NCI-H1694 treated with DMSO at 0.1 percent for 48 hours (cell line): ENCODE measurements at places on chromosomes 11 and 22.

DNA sequence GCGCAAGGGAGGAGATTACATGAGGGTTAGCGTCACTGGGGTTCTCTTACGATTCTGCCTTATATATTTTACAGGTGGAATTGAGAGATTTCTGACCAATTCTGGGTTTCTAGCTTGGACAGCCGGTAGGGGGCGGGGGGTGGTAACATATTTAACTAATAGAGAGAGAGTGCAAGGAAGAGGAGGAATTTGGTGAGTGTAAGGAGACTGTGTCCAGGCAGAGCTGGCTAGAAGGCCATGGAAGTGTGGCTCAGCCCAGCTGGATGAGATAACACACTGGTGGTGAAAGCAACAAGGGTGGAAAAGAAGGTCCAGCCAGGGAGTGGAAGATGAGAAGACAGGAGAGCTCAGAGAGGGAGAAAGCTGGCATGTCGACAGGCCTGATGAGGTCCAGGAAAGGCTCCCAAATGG lies 56.5 kb downstream of the ST3GAL4 start:
- DNase-seq = no peak

DNA sequence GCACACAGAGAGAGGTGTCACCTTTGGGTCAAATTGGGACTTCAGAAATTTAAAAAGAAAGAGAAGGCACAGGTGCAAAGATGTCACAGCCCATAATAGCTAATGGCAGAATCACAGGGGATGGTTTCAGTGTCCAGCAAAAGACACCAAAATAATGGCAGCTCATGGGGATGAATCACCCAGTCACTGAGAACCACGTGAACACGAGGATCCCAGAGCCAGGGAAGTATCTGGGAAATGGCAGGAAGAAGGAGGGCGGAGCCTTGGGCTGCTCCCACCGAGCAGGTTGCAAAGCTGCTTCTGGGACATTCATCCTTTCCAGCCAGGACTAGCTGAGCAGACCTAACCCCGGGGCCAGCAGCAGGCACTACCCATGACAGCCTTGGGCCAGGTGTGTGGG lies 45.6 kb downstream of the TRMU start:
- DNase-seq = no peak

DNA sequence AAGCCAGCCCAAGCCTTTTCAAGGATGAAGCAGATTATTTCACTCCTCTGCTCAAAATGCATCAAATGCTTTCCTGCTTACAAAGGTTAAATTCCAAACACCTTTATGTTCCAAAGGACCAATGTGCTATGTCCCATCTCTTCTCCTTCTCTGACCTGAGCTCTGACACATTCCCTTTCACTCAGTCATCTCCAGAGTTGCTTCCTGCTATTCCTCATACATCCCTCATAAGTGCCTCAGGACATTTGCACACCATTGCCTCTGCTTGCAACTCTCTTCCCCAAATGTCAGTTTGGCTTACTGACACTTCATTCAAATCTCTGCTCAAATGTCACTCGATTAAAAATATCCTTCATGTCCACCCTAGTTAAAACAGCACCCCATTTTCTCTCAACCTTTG lies 53.3 kb upstream of the BMAL1 start:
- no peak for DNase-seq

- no peak for DNase-seq
Measured at GRCh38 chr22:47571616-47572015, 809.2 kb downstream of the TBC1D22A start.

DNA sequence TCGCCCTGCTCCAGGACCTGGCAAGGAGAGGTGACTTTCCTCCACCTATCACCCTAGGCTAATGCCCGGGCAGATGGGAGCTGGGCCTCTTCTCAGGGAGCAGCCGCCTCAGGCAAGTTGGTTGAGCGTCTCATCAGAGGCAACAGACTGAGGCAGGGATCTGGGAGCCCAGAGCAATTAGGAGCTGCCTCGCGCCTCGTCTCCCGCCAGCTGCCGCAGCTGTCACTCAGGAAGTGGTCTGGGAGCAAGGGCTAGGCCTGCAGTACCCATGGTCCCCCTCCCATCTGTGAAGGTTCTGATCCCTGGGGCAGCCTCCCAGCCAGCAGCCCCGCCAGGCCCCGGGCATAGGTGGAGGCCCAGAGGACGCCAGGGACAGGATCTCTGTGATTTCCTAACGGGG lies 4.6 kb upstream of the CABP7 start:
- peak; percentile 70 for DNase-seq

DNA sequence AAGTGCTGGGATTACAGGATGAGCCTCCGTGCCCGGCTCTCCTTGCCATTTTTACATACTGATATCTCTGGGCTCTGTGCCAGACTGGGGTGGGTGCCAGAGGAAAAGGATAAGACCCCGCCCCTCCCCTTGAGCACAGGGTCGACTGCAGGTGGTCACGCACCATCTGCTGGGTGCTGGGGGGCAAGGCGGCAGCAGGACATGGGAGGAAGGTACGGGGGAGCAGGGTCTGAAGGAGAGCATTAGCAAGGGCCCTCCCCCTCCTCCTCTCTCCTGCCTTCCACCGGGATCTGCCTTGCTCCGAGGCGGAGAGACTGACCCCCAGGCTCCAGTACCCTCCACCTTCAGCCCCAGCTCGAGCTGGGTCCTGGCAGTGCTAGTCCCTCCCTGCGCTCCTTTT lies 9.7 kb upstream of the PGA3 start:
- DNase-seq = no peak

DNA sequence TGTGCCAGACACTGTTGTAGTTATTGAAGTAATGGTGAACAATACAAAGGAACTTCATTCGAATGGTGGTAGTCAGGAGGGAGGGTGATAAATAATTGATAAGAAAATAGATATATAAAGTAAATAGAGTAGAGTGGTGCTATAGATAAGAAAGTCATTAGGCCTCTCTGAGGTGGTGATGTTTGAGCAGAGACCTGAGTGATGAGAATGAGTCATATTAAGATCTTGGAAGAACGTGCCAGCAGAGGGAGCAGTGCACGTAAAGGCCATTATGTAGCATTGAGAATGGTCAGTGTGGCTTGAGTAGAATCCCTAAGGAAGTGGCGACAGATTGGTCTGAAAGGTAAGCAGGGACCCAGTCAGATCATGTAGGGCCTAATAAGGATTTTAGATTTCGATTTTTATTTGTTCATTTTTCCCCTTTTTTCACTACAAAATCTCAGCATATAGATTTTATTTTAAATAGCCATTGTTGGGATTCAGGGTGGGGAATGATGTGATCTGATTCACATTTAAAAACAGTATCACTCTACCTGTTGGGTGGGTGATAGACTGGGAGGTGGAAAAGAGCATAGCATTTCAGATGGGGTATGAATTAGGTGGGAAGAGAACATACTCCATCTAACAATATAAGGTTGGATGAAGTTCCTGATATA lies 44.7 kb downstream of the CCDC90B start:
- DNase-seq = peak; percentile 15

- DNase-seq = no peak
Measured at GRCh38 chr11:79396001-79396400, 44.8 kb downstream of the TENM4 start.

DNA sequence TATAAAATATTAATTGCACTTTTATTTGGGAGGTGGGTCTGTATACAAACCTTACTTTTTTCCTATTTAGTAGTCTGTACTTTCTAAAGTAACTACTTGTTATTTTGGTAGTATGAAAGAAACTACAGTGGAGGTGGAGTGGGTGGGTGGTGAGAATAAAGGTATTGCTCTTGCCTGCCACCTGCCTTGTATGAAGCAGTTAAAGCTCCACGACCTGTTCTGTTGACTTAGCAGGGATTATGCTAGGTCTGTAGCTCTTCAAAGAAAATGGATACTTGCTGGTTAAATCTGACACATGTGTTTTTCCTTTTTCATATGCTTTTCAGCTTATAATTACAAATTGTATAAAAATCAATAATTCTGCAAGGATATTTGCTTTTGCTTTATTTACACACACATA lies 111.9 kb downstream of the EHF start:
- no peak for DNase-seq

DNA sequence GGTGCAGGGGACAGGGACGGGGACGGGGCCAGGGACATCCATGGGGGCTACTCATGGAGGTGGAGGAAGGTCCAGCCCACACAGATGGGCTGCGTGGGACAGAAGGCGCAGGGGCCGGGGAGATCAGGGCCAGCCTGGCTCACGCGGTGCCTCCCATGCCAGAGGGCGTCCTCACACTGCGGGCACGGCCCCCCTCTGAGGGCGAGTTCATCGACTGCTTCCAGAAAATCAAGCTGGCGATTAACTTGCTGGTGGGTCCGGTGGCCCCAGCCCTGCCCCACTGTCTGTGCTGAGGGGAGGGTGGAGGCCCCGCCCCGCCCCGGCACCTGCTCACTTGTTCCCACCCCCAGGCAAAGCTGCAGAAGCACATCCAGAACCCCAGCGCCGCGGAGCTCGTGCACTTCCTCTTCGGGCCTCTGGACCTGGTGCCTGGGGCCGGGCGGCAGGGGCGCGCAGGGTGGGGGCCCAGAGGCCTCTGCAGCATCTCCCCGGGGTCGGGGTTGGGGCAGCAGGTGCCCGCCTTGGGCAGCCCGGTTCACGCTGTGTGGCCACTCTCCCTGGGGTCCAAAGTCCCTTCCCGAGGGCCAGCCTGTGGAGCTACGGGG lies 15.8 kb downstream of the EPS8L2 start:
- no peak for DNase-seq

GRCh38 chr11:35688023-35688422 lies 25.4 kb downstream of the TRIM44 start:
- DNase-seq = no peak

DNA sequence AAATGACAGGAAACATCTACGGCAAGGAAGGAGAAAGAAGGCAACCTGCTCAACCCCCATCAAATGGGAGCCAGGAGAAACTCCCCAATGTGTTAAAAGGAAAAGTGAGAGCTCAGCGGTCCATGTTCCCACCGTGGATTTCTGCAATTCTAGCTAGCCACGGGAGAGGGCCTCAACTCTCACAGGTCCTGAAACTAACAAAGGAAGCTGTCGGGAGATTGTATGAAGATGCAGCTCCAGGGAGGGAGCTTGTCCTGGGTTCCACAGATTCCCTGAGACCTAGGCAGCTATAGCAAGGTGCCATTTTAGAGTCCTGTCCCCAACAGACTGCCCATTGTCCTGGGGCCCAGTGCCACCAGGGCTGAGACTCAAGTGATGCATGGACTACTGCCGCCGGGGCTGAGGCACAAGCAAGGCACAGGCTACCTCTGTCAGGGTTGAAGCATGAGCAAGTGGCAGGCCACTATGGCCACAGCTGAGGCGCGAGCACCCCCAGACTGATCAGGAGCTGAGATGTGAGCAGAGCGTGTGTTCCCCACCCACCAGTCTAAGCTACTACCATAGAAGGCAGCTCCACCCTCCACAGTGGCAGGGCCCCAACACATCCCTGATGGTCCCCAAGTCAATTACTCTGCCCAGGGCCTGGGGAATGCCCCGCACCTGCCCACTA lies 31.3 kb downstream of the RSF1 start:
- DNase-seq = no peak

DNA sequence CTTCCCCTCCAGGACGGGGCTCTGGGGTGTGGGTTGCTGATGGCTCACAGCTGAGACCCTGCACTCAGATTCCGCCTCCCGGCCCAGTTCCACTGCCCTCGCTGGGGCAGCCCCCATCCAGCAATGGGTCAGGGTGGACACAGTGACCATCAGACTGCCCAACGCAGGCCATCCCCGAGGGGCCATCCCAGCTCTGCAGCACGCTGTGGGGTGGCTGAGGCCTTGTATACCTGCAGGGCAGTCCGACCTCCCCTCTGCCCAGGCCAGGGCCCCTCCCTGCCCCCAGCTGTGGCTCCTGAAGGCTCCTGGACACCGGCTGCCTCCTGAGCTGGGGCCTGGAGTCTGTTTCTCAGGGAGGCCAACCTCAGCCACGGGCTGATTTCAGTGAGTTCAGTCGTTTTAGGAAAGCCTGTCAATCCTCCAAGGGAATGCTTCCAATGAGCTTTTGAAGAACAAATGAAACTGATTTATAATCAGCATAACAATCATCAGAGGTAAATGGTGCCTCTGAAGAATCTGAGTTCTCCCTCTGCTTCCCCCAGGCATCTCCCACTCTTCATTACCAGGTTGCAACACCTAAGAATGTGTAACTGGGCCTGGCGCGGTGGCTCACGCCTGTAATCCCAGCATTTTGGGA lies 95.1 kb downstream of the CELSR1 start:
- DNase-seq = no peak

- DNase-seq = no peak
Measured at GRCh38 chr22:45864959-45865476, 111.9 kb downstream of the WNT7B start.

- DNase-seq = no peak
Measured at GRCh38 chr11:69431136-69431535, 50.3 kb upstream of the LINC01488 start.
